ENCODE measurements at places on chromosomes 6 and 20.

DNA sequence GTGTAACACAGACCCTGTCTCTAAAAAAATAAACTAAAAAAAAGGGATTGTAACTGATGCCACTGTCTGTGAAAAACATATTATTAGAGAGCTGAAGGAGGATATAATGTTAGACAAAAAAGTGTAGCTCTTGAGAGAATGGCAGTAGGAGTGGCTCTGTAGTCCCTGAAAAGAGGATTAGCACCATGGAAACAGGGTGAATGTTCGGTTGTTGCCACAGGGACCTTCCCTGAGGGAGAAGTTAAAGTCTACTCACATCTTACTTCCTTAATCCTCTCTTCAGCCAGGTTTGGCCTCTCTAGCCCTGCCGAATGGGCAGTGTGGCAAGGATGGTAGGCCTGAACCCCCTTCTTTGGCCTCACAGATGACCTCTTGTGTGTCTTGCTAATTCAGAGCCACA is 12.1 kb downstream of the SCAND1 start:
- DNase-seq: no peak

GRCh38 chr6:99130897-99131873 is 183.4 kb upstream of the FBXL4 start:
- no peak for DNase-seq

- DNase-seq: no peak
Observed at GRCh38 chr20:50398821-50399554, 111.2 kb upstream of the PTPN1 start.

DNA sequence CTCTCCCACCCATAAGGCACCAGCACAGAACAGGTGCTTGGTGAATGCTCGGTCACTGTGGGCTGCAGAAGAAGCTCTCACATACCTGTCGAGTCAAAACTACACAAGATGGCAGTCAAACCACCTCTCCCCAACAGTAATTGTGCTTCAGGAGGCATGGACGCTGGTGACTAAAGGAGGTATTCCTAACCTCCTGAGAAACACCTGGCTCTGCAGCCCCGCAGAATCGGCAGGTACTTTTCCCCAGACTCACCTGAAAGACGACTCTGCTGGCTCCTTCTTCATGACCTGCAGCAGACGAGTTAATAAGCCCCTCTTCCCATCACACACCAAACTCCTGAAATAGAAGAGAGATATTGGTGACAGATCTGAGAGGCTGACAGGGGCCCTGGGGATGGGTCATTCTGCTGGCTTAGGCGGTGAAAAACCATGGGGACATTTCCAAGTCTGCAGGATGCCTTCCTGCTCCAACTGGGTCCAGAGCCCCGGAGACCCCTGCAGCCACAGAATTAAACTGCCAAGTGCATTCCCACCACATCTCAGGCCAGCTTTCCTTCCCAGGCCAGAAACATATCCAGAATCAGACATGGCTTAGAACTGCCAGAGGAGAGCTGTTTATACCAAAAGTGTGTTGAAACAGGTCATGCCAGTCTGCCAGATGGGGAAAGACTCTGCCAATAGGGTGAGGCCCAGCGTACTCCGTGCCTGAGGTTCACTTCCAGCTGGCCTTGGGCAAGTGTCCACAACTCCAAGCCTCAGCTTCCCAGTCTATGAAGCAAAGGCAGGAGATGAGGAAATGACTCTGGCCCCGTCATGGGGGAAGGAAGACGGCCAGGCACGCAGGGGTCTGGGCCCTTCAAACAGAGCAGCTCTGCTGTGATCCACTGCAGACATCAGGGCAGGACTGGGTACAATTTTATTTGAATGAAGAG is 53.0 kb downstream of the MYH7B start:
- DNase-seq: no peak

- no peak for DNase-seq
Observed at GRCh38 chr6:5718231-5718947, 288.3 kb downstream of the NRN1 start.

DNA sequence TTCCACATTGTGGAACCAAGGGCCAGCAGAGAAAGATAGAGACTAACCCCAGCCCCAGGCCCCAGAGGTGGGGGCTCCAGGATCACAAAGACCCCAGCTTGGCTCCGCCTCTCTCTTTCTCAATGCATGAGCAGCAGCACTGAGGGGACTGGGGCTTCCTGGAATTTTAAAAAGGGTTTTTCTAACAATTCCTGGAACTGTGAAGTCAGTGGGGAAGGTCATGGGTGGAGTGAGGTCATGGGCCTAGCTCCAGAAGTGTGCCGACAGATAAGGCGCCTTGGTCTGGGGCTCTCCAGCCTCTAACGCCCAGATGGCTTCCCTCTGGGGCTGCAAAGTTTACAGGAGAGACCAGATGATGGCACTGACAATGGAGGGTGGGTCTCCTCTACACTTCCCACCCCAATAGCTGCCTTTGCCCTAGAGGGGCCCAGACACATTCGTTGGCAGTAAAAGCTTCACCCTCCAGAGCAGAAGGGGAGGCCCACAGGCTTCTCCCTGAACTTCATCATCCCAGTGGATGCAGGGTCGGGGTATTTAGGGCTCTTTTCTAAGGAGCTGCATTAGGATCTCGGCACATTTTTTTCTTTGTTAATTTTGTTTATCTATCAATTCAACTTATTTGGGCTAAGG is 46.9 kb upstream of the CD93 start:
- no peak for DNase-seq

GRCh38 chr6:11875325-11876109 is 96.9 kb upstream of the ADTRP start:
- no peak for DNase-seq

DNA sequence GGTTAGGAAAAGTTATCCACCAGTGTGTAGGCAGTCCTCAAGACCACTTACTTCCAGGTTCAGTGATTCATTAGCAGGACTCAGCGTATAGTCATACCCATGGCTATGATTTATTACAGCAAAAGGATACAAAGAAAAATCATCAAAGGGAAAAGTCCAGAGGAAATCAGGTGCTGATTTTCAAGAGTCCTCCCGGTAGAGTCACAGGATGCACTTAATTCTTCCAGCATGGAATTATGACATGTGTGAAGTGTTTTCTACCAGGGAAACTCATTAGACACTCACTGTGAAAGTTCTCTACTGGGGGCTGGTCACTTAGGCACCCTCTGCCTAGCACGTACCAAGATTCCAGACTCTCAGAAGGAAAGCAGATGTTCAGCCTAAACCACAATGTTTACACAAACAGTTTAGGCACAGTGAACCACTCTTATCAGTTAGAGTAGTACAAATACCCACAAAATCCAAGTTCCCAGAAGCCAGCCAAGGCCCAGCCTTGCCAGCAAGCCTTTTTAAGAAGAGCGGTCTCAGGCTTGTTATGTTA is 10.2 kb downstream of the WFDC3 start:
- no peak for DNase-seq

- no peak for DNase-seq
Observed at GRCh38 chr20:44700306-44700705, 14.9 kb upstream of the CCN5 start.

- no peak for DNase-seq
Observed at GRCh38 chr6:26422329-26422728, 18.0 kb upstream of the BTN3A3 start.

GRCh38 chr20:44219170-44219730 is 8.7 kb upstream of the OSER1 start:
- no peak for DNase-seq

GRCh38 chr6:44527181-44527580 is 139.7 kb downstream of the CDC5L start:
- no peak for DNase-seq

GRCh38 chr6:21327326-21328112 is 266.0 kb upstream of the SOX4 start:
- no peak for DNase-seq

DNA sequence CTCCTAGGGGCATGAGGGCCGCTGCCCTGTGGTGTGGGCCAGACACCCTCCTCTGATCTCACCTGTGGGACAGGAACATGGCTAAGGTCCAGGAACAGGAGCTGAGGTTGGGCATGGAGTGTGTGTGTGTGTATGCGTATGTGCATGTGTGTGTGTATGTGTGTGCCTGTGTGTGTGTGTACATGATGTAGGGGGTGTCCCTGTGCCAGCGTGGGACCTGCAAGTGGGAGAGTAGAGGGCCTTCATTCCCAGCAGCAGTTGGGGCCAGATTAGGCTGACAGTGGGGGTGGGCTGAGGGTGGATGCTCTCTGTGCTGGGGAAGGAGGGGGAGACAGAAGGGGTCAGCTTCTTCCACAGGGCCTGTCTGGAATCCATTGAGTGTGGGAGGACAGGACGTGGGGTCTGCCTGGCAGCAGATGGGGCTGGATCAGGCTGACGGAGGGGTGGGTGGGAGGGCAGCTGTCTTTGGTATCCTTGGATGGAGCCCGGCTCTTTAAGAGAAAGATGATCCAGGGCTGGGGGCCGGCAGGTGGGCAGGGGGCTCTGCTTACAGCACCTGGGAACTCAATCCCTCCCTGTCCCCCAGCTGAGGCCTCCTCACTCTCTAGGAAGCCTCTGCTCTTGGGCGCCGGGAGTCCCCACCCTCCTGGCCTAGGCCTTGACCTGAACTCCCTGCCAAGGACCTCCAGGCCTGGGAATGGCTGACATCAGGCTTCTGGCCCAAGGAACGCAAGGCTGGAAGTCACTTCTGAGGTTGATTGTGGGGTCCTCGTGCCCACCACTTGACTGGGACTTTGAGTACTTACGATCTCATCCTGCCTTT is 44.0 kb downstream of the SPDEF start:
- no peak for DNase-seq

DNA sequence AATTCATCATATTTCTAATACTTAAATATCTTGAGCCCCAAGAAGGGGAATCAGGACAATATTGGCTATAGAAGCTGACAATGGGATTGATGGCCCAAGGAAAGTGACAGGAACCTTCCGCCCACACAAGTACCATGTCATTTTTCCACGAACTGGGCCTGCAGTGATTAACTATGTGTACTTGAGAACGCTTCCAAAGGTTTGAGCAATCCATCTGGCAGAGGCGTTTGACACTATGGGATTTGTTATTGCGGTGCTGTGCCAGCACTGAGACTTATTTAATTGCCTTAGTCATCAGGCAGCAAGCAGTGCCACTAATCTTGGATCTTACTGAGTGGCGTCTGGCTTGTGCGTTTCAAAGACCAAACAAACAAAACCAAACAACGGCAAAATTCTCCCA is 135.6 kb upstream of the UST start:
- no peak for DNase-seq

- DNase-seq: no peak
Observed at GRCh38 chr6:128225612-128226011, 294.8 kb downstream of the PTPRK start.

DNA sequence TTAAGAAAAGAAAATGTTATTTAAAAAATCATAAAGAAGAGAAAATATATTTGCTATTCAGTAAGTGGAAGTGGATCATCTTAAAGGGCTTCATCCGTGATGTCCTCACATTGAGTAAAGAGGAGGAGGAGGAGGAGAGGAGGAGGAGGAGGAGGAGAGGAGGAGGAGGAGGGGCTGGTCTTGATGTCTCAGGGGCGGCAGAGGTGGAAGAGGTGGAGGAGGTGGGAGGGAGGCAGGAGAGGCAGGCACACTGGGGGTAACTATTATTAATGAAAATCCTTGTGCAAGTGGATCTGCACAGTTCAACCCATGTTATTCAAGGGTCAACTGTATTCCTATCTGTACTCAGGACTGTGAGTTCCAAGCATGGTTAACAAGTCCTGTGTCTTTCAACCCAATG is 47.0 kb upstream of the EDN1 start:
- DNase-seq: no peak

GRCh38 chr20:49885558-49886332 is 29.6 kb downstream of the SPATA2 start:
- DNase-seq: no peak

- DNase-seq: peak; percentile 87
Observed at GRCh38 chr6:105992315-105992961, 93.7 kb upstream of the PRDM1 start.

GRCh38 chr6:134510920-134511319 is 193.0 kb upstream of the SGK1 start:
- no peak for DNase-seq

- DNase-seq: no peak
Observed at GRCh38 chr6:23091795-23092194, 522.4 kb downstream of the HDGFL1 start.

GRCh38 chr6:19731282-19731681 is 105.9 kb upstream of the ID4 start:
- DNase-seq: no peak

GRCh38 chr6:165969184-165969583 is 198.5 kb downstream of the TBXT start:
- no peak for DNase-seq

DNA sequence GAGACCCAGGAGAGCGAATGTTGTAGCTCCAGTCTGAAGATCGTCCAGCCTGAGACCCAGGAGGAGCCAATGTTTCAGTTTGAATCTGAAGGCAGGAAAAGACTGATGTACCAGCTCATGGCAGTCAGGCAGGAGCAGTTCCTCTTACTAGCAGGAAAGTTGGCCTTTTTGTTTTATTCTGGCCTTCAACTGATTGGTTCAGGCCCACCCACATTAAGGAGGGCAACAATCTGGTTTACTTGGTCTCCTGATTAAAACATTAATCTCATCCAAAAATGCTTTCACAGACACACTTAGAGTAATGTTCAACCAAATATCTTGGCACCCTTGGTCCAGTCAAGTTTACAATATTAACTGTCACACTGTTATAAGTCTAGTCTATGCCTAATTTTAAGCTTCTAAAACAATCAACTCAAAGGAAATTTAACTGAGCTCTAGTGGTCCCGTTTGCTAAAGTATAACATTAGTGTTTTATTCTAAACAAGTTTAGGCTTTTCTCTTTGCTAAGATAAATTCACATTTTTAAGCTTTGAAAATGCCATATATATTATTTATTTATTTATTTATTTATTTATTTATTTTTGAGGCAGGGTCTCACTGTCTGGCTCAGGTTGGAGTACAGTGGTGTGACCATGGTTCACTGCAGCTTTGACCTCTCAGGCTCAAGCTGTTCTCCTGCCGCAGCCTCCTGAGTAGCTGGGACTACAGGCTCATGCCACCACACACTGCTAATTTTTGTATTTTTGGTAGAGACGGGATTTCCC is 275.5 kb upstream of the SLC35B3 start:
- no peak for DNase-seq

- no peak for DNase-seq
Observed at GRCh38 chr6:94443701-94444100, 1024.3 kb upstream of the EPHA7 start.

- DNase-seq: no peak
Observed at GRCh38 chr6:43878823-43879495, 108.9 kb downstream of the VEGFA start.

GRCh38 chr20:48983423-48984400 is 62.2 kb downstream of the ARFGEF2 start:
- no peak for DNase-seq

DNA sequence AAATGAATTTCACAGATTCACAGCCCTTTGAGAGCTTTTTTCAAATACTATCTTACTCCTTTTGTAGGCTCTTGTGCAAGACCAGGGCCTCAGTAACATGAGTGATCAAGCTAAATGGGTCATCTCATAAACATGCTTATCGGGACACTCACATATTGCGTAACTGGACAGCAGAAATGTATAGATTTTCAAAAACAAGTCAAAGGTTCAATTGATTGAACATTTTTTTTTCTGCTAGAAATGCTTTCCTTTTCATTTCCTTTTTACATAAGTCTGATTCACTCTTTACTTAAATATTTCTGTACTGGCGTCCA is 8.7 kb upstream of the SALL4 start:
- no peak for DNase-seq

Measured in memory B cell (primary cell).